Activated T-helper 9 cell treated with anti-CD3 and anti-CD28 coated beads, Interleukin-2, amount 50 U/mL, for 16 hours (primary cell): ENCODE measurements at places on chromosomes 2 and 18.

DNA sequence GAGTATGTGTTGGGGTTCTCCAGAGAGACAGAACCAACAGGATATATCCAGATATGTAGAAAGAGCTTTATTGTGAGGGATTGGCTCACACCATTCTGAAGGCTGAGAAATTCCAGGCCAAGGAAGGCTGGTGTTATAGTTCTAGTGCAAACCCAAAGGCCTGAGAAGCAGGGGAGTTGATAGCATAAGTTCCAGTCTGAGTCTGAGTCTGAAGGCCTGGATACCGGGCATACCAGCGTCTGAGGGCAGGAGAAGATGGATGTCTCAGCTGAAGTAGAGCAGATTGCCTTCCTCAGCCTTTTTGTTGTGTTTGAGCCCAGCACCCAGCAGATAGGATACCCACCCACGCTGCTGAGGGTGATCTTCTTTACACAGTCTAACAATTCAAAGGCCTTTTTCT is 211.7 kb upstream of the RASGRP3 start:
- no peak for DNase-seq

GRCh38 chr2:69222953-69223658 is 163.9 kb downstream of the GFPT1 start:
- no peak for DNase-seq

- DNase-seq, result no peak
These were observed 422.5 kb upstream of the PIK3C3 start for GRCh38 chr18:41532344-41533086.

DNA sequence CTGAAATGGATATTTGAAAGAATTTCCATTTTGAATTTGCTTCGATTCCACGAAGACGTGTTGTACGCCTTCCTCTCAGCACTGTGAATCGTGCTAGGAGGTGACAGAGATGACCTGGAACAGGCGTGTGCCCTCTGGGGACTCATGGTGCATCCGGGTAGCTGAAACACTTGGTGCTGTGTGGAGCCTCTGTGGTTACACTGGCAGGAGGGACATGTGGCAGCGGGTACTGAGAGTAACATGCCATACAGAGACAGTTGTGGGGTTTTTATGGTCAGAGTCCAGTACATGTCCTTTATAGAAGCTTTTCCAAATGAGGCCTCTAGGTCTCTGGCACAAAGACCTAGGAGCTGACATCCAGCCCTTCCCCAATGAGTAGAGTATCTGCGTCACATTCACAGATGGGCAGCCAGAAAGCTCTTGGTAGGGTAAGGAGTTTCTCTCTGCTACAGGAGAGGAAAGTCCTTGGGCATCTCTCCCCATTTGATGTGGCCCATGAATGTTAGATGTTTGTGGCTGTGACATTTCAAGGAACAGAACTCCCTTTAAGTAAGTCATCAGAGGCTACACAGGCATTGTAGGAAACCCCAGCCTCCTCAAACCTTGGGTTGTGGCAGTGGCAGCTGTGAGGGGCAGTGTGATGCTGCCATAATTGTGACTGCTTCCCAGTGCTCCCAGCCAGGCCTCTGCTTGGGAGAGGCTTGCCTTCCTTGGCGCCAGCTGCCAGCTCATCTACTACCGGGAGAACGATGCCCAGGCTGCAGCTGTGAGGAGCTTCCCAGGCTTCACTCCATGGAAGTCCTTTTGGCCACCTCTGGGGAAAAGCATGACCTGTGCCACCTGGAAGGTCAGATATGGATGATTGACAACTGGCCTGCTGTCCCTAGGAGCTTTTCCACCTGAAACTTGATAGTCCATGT is 80.6 kb downstream of the ACOXL start:
- DNase-seq, result no peak

DNA sequence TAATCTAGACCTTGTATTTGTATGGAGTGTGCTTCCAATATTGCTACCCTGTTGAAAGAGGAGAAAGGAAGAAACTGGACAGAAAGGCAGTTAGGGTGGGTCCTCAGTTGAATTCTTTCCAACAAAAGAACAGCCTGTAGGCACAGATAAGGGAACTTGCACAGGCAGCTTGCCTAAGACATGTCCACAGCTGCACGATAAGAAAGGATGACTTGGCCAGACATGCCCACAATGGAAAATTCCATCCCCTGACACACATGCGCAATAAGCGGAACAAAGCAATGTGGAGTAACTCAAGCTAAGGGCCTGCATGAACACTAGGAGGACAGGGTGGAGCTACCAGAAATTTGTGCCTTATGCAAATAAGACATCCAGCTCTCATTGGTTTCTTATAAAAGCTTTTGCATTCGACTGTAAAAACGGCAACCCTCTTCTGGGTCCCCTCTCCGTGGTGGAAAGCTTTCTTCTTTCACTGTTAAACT is 1084.7 kb upstream of the NXPH2 start:
- DNase-seq, result no peak

DNA sequence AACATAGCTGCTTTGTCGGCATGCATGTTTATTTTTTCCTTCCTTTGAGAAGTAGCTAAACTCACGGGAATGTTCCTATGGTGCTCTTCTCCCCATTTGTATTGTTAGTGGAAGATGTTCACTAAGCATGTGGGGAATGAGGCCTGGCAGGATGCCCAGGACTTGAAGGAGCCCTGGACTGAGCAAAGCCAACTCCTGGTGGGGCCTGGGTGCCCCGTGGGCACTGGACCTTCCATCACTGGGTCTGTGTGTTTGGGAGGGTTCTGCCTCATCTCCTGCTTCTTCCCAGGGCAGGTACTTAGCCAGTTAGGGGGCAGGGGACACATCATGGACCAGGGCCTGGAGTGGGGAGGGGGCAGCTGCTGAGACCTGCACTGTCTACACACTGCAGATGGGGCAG is 49.3 kb downstream of the ACAA2 start:
- DNase-seq, result no peak

- DNase-seq, result no peak
These were observed 375.0 kb downstream of the CTNNA2 start for GRCh38 chr2:79887747-79888374.

DNA sequence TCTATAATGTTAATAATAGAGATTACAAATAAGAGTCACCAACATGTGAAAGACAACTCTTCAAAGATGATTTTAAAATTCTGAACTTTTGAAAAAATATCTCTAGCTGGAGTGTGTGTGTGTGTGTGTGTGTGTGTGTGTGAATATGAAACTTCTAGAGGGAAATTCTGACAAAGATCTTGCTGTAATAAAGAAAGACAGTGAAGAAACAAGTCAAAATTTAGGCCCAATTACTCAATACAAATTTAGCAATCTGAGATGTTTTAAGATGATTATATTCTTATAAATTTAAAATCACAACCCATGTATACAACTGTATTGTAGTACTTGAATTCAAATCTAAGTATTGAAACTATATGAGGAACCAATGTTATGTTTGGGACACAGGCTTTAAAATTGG is 57.2 kb upstream of the UGP2 start:
- no peak for DNase-seq

- no peak for DNase-seq
These were observed 292.5 kb upstream of the SALL3 start for GRCh38 chr18:78686976-78687685.

GRCh38 chr2:125092276-125093009 is 1067.4 kb downstream of the CNTNAP5 start:
- DNase-seq, result no peak

GRCh38 chr2:89833116-89833779 is 1141.8 kb downstream of the RPIA start:
- DNase-seq, result no peak

GRCh38 chr18:43847164-43848091 is 570.1 kb upstream of the SYT4 start:
- DNase-seq, result no peak

- no peak for DNase-seq
These were observed 1.5 kb downstream of the PXDN start for GRCh38 chr2:1742681-1743395.

DNA sequence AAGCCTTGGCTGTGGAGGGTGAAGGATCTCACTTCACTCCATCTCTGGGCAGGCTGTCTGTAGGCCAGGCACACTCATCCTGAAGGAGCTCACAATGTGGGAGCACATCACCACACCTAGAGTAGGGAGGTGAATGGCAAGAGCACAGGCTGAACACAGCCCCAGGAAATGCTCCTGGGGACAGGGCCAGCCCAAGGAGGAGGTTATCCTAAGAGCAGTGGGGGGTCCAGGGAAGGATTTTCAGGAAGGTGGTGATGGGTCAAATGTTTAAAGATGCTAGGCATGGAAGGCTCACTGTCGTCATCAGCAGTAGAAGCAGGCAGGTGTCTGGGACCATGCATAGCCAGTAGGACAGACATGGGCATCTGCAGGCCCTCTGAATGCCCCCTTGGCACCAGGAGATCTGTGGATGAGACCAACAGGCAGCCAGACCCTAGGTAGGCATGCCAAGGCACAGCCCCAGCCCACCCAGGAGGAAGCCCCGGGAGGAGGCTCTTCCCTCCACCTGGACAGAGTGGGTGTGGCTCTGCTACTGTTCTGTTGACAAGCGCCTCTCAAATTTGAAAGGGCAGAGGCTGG is 91.7 kb upstream of the RAB6C start:
- DNase-seq, result no peak

DNA sequence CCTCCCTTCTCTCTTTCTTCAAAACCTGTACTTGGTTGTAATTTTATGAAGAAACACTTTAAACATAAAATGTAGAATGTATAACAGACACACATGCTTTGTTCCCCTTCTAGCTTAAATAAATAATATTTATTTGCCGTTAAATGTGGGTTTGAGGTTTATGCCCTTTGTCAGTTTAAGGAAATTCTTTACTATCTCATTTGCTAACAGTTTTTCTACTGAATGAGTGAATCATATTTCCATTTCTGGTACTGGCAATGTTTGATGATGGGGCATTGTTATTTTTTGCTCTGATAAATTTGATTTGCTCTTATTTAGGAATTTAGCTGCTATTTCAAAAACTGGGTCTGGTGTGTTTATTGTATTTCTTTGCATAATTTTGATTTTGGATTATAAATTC is 555.6 kb downstream of the CCDC85A start:
- no peak for DNase-seq

DNA sequence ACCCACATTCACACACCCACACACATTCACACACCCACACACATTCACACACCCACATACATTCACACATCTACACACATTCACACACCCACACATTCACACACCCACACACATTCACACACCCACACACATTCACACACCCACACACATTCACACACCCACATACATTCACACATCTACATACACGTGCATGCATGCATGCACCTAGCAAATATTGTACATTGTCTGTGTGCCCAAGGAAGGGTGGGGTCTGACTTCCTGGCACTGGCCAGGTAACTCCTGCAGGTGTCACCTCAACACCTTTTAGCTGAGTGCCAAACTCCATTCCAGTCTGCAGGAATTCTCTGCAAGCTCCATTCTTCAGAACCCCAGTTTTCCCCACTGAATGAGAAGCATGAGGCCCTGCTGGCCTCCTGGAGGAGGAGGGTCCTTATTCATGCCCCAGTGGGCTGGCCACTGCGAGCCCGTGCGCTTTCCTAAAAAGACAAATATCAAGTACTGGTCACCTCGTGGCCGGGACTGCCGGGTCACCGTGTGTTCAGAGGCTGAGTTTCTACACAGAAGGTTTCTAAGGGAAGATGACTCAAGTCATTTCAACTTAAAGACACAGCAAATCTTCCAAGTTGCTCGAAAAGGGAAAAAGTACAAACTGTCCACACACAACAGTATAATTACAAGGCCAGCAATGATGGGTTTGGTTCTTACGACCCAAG is 131.5 kb downstream of the HDAC4 start:
- no peak for DNase-seq

- DNase-seq, result no peak
These were observed 89.6 kb downstream of the MCFD2 start for GRCh38 chr2:46825939-46826568.

DNA sequence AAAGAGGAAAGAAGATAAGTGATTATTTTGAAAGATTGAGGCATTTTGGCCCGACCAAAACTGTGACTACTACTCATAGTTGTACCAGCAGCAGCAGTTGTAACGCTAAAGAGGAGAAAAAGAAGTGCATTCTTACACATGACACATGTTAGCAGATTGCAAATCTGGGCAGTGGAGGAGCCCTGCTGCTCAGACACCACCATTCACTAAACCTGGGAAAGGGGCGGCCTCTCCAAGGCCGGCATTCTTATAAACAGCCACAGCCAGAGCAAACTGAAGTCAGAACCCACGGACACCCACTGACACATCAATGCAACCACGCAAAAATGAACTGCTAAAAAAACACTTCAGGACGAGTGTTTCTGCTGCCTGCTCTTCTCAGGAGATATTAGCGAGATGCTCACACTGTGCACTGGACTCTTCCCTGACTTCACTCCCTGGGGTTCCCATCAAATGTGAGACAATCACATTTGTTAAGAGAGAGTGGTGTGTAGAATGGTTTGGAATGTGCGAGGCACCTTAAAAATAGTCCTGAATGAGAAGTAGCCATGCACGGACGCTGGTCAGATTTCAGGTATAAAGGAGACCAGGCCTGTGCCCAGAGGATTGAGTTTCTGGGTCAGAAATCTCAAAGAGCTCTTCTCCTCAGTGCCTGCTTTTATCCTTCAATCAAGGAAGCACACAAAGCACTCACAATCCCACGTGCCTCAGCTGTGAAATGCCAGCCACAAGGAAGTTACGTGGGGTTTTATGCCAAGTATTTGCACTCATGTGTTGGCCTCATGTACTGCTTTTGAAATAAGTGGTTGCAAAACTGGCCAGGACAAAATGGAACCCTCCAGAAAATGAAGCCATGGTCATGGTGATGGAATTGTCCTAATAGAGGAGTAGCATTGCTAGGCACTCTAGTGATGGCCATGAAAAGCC is 83.4 kb downstream of the MTCL1 start:
- DNase-seq, result no peak

DNA sequence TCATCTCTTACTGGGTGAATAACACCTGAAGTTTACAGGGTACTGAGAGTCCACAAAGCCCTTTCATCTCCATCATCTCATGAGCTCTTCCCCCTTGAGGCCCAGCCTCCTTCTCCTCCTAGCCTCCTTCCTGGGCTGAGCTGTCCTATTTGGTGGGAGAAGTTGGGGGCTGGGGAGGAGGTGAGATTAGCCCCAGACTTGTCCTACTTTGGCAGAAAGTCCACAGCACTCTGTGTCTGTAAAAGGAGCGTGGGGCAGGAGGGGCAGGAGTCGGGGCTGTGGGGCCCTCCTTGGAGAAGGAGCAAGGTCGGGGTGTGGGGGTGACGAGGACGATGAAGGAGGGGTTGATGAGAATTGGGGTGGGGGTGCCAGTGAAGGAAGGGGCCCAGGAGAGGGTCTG is 10.0 kb upstream of the DES start:
- DNase-seq, result no peak

DNA sequence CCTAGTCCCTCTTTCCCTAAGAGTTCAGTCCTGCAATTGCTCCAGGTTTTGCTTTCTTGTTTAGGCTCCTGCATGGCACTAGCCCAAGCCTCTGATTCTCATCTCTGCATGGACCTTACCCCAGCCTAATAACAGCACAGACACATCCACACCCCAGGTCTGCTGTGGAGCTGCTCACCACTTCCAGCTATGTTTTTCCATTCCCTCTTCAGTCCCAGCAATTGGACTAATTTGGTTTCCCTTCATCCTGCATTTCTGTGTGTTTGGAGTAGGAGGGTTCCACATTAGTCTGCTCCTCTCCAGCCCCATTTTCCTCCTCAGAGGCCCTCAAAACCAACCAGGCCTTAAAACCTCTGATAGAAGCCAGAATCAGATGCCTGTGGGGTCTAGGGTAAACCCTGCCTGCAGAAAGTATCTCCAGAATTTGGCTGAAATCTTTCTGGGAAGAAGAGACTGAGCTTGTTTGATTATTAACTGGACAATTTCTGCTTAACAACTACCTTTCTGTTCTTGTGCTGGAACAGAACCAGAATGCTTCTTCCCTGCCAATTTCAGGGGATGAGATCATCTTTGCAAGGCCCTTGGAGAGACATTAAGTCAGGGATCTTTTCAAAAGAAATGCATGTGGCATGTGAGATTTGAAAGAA is 95.9 kb downstream of the GFPT1 start:
- DNase-seq, result no peak

GRCh38 chr2:172864182-172864581 is 128.5 kb downstream of the RAPGEF4 start:
- no peak for DNase-seq
